ENCODE measurements at places on chromosomes 6 and 20.
A peak's percentile ranks its signal among the peaks of the same experiment; 100 is the strongest.

GRCh38 chr6:37850728-37851285 lies 31.3 kb downstream of the ZFAND3 start:
- no peak for DNase-seq

GRCh38 chr20:1105599-1106194 lies 12.7 kb upstream of the PSMF1 start:
- no peak for DNase-seq

GRCh38 chr20:62603907-62604785 lies 38.2 kb upstream of the SLCO4A1 start:
- DNase-seq: no peak

- peak; percentile 95 for DNase-seq
Measured at GRCh38 chr6:112180095-112180820, 74.1 kb downstream of the LAMA4 start.

GRCh38 chr20:45082468-45082867 lies 18.5 kb downstream of the KCNS1 start:
- DNase-seq: no peak

DNA sequence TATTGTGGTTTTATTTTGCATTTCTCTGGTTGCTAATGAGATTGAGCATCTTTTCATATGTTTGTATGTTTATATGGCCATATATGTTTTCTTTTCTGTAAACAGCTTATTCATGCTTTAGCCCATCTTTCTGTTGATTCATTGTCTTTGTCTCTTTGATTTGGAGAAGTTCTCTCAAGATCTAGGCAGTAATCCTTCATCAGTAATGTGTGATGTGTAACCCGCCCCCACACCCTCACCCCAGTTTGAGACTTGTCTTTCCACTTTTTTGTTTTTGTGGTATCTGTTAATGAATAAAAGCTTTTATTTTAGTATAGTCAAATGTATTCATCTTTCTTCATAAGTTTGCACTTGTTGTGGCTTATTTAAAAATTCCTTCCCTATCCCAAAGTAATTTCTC lies 26.0 kb downstream of the ZC3H12D start:
- no peak for DNase-seq

DNA sequence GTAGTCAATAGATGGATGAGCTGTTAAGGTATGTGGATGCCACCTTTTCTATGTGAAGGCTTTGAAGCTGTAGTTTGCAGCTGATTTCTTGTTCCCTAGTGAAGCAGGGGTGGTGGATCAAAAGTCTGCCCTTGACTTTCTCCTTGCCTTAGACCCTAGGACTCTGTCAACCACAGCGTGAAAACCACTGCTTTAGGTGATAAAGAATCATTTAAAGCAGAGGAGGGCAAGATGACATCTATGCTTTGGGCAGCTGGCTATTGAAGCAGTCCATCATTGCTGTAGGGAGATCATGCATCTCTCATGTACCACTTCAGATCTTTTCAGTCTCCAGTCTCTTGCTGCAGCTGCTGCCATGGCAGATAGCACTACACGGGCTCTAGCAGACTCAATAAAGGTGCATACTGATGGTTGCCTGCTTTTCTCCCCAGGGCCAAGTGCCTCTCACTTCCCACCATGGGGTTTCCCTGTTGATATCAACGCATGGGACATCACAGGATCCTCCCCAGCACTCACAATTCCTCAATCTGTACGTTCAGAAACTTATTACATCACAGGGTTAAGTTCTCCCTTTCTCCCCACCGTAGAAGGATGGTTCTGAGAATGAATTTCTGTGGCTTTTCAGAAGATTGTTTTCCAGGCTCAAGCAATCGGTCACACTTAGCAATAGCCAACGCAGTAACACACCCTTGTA lies 122.0 kb upstream of the STMND1 start:
- DNase-seq: no peak

- peak; percentile 42 for DNase-seq
Measured at GRCh38 chr6:75830959-75831885, 82.2 kb downstream of the MYO6 start.

- peak; percentile 51 for DNase-seq
Measured at GRCh38 chr6:147204060-147204785, at the start of gene STXBP5. TSS of gene STXBP5 (plus strand) at chr6:147204417. CDS start at chr6:147204533, 116 bp downstream.

- DNase-seq: no peak
Measured at GRCh38 chr6:159689001-159689400, 4.0 kb downstream of the SOD2 start.

DNA sequence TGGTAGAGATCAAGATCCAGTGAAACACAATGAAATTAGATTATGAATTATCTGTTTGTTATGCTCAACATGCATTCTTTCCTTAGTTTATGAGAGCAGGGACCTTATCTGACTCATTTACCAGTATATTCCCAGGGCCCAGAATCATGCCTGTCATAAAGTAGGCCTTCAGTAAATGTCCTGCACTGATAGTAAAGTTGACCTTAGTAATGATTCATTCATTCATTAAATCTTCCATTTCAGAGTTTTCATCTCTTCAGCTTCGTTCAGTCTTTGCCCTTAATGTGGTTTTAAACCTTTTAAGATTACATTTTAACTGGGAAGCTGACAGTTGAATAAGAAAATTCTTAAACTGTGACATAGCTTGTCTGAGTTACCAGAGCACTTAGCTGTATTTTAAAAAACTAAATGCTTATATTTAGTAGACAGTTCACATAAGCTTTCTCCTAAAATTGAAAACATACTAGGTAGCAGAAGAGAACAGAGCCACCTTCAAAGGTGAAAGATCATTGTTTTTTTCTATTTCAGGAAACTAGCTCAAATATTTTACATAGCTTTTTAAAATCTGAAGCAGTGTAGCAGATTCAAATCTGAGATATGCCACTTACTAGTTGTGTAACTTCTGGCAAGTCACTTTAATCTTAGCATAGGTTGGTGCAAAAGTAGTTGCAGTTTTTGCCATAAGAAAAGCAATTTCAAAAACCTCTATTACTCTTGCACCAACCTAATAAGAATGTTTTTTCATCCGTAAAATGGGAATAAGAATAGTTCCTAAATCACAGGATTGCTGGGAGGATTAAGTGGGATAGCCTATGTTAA lies 41.4 kb downstream of the MCM8 start:
- peak; percentile 52 for DNase-seq

DNA sequence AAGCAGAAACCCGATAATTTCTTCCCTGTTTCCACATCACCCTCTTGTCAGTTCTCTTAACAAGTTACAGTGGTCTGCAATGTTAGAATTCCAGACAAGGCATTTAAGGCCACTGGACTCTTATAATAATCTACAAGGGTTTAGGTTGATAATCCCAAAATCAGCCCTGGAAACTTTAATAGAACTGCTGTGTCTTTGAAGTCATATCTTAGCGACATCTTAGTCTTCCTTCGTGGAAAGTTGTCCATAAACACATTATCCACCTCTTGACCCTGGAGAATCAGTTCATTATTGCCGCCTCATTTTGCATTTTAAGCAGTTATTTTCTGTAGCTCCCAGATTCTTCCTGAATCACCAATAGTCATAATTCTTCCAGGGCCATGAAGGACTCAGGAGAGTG lies 108.6 kb upstream of the PLCB4 start:
- no peak for DNase-seq

DNA sequence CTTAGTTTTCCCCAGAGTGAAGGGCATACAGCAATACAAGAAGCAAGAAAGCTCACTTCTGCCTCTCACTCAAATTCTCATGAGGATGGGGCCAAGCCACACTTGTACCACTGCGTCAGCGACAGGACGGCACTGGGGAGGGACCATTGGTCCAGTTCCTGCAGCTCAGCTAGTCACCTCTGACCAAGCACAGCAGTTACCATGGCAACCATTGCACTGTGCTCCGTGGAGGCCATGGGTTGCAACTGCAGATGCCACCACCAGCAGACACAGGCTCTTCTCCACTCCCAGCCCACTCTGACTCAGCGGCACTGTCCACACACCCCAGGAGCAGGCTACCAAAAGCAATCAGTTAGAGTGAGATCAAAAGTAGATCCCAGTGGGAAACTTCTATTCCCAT lies 441.1 kb upstream of the ARID1B start:
- no peak for DNase-seq

DNA sequence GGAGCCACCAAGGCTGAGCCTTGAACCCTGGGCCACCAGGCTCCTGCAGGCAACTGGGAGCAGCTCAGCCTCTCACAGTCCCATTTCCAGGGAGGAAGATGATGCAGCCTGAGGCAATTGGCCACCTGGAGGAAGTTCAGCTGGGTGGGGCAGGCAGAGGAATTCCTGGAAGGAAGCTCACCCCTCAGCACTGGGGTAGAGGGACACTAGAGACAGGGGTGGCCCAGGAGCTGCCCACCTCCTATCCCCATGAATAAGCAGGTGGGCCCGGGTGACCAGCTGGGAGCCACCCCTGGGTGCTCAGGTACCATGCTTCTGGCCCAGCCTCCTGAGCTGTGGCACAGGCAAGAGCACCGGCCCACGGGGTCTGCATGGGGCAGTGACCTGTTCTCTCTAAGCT lies 3.6 kb upstream of the HSPA12B start:
- no peak for DNase-seq

DNA sequence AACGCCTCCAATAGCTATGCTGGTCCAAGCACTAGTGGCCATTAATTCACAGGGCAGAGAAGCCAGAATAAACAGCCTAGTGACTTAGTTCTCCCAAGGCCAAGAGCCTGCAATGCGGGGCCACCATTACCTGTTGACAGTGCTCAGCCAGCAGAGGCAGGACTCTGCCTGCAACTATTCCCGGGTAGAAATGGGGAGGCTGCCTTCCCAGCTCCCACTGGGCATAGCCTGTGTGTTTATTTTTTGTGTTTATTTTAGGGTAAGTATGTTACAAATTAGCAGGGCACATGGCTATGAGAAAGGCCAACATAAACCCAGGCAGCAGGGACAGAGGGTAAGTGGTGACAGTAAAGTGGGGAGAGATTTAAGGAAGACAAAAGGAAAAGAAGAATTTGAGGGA lies 5.0 kb downstream of the GNAS-AS1 start:
- DNase-seq: no peak

- no peak for DNase-seq
Measured at GRCh38 chr6:118748311-118749062, 97.1 kb upstream of the CEP85L start.

- peak; percentile 5 for DNase-seq
Measured at GRCh38 chr6:137570393-137570792, 76.2 kb upstream of the OLIG3 start.

GRCh38 chr6:82015043-82015442 lies 232.5 kb downstream of the IBTK start:
- DNase-seq: no peak

DNA sequence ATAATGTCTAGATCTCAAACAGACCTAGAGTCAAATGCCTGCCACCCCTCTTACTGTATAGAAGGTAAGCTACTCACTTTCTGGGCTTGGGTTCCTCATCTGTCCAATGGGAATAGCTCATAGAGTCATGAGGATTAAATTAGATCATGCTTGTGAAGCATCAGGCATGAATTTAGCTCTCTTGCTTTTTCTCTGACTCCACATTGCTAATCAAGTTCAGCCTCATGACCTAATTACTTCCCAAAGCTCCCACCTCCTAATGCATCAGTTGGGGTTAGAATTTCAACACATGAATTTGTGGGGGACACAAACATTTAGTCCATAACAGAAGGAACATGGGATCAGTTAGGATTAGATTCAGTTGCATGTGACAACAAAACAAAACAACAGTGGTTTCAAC lies 4.6 kb upstream of the DDX27 start:
- no peak for DNase-seq

GRCh38 chr6:150732765-150733539 lies 132.6 kb upstream of the MTHFD1L start:
- DNase-seq: no peak

- peak; percentile 20 for DNase-seq
Measured at GRCh38 chr6:55756531-55757031, 118.8 kb downstream of the BMP5 start.

GRCh38 chr20:53922901-53923314 lies 147.5 kb downstream of the BCAS1 start:
- DNase-seq: no peak

DNA sequence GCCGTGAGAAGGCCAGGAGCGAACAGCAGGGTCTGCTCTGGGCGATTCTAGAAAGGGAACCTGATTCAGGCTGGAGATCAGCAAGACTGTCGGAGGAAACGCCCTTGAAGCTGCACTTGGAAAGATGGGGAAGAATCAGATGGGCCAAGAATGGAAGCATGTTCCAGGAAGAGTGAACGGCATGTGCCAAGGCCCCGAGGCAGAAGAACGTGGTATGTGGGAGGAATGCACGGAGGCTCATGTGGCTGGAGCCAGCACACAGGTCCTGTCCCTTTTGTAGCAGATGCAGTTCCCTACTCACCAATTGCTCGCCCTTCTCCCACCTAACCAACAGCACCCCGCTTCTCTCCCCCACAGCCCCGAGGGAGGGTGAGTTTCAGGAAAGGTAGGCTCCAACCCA lies 180.6 kb downstream of the TFAP2C start:
- no peak for DNase-seq

DNA sequence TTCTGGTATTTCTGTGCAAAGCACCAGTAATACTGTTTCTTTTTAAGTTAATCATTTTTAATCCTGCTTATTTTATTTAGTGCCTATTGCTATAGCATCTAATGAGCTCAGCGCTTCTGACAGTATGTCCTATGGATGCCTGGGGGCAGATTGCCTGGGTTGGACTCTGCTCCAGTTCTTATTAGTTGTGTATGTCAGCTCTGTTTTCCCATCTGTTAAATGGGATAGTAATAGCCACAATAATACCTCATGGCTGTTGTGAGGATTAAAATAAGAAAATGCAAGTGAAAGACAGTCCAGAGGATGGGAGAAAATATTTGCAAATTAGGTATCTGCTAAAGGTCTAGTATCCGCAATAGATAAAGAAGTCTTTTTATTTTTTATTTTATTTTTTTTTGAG lies 87.0 kb downstream of the UTRN start:
- DNase-seq: no peak

DNA sequence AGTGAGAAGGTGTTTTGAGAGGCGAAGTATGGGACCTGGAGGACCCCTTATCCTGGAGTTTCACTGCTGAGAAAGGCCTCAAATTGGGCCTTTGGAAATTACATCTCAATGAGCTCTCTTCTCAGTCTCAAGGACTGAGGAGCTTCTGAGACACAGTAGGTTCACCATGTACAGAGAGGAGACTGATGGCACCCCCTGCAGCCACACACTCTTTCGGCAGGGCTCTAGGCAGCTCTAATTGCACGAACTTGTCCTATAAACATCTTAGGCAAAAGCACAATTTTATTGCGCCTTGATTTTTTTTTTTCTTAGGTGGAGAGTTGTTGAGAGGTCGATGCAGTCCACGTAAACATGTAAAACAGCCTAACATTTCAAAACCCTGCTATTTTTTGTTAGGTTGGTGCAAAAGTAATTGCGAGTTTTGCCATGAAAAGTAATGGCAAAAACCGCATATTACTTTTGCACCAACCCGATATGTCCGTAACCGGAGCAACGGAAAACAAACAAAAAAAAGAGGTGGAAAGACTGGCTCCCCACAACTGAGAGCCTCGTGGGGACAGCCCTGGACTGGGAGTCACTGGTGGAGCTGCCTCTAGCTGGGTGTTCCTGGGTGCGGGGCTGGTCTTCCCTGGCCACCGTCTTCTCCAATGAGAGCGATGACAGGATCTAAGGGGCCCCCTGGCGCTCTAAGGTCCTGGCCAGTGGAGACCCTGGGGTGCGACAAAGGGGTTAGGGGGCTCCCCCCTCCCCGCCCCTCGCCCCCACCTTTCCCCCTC lies 84.0 kb upstream of the EYA2 start:
- no peak for DNase-seq

GRCh38 chr20:41038878-41039404 lies 10.3 kb downstream of the TOP1 start:
- DNase-seq: no peak

GRCh38 chr6:144581812-144582537 lies 296.8 kb downstream of the UTRN start:
- DNase-seq: peak; percentile 69

GRCh38 chr6:133165235-133165634 lies 75.9 kb upstream of the EYA4 start:
- DNase-seq: no peak
